NCI-H2081 treated with DMSO at 0.1 percent for 48 hours (cell line): ENCODE measurements at places on chromosomes 4 and X.

GRCh38 chr4:23930750-23931488 lies 41.1 kb upstream of the PPARGC1A start:
- no peak for DNase-seq

DNA sequence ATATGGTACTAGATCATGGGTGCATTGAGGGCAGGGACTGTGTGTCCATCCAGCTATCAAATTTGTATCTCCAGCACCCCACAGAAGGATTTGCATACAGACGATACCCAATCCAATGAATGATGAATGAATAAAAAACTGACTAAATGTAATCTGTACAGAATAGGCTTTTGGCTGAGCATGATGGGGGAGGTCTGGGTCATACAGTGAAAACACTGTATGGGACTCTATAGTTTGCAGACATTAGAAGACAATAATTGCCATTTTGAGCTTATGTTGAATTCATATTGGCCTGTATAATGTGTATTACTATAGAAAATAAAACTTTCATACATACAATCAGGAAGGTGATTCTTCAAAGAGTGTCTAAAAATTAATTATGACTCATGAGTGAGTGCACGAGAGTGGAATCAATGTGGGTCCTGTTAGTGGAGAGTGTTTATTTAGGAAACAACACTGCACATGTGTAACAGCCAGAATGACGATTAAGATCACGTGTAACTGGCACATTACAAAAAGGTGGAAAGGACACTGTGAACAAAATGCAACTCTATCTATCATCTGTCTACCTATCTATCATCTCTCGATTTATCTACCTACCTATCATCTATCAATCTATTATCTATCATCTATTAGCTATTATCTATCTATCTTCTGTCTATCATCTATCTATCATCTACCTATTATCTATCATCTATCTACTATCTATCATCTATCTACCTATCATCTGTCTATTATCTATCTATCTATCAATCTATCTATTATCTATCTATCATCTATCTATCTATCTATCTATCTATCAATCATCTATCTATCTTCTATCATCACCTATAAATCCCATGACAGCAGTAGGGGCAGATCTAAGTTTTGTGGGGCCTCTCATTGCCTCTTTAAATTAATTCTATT lies 201.3 kb downstream of the PTTG2 start:
- DNase-seq: no peak

- no peak for DNase-seq
Measured at GRCh38 chrX:130125091-130125874, 15.0 kb upstream of the ELF4 start.

DNA sequence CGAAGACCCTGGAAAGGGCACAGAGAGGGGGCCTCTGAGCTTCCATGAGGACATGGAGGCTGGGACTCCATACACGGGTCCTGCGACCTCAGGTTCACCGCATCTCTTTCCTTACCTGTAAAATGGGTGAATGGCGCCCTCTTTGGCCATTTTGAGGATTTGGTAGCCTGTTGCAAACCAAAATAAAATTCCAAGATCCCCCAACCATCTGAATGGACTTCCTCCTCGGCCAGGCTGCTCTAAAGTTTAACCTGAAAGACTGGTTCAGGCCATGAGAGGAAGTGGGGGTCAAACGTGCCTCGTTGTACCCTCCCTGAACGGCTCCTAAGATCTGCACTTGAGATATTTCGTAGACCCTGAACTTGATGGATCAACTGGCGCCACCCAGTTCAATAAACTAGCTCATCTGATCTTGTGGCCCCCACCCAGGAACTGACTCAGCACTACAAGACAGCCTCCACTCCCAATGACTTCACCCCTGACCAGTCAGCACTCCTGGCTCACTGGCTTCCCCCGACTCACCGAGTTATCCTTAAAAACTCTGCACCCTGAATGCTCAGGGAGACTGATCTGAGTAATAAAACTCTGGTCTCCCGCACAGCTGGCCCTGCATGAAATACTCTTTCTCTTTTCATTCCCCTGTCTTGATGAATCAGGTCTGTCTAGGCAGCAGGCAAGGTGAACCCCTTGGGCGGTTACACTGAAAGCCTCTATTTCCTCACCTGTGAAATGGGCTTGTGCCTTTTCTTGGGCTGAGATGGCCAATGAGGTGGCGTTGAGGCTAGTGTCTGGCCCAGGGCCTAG lies 32.9 kb upstream of the GPR78 start:
- DNase-seq: no peak

DNA sequence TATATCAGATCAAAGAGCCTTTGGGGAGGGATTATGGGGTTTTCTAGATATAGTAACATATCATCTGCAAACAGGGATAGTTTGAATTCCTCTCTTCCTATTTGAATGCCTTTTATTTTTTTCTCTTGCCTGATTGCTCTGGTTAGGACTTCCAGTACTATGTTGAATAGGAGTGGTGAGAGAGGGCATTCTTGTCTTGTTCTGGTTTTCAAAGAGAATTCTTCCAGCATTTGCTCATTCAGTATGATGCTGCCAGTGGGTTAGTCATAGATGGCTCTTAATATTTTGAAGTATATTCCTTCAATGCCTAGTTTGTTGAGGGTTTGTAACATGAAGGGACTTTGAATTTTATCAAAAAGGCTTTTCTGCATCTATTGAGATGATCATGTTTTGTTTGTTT lies 25.6 kb upstream of the ABCB7 start:
- DNase-seq: no peak
